NCI-H146 (cell line): ENCODE measurements at places on chromosomes 7 and 10.
A peak's percentile ranks its signal among the peaks of the same experiment; 100 is the strongest.

DNA sequence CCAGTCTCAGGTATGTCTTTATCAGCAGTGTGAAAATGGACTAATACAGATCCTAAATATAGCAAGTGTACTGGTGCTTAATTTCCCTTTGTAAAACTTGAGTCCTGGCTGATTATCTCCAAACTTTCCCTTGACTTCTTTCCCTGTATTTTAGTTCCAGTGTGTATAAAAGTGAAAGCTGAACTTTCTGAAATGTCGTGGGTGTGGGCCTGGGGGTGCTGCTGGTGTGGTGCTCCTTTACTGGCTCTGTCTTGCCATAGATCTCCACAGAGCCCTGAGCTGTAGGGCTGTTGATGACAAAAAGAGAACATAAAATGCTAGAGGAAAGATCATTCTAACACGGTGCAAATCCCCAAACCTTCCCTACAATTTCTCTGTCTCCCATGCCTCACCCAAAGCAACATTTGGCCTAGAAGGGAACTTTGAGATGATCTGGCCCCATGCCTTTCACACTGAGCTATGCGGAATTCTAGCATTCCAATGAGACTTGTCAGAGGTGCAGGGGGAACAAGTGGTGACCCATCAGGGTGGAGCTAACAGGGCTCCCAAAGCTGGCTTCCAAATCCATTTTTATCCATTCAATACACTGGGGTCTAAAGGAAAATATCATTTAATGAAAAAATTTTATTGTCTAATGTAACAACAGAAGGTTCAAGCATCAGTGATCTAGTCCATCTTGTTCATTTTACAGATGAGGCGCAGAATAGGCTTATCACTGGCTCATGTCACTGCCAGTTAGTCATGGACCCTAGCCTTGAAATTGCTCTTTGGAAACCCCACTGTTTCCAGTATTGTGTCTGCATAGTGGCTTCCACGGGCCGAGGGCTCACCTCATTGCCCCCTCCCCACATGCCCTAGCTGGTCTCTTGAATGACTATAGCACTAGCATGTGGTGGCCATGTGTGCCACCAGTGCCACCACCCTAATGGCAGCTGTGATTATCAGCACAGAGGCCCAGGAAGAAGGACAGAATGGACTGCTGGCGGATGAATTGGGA lies 1000.9 kb downstream of the LRMDA start:
- DNase-seq: peak; percentile 20

- no peak for DNase-seq
Measured at GRCh38 chr10:78934532-78934898, 134.3 kb upstream of the ZMIZ1 start.

DNA sequence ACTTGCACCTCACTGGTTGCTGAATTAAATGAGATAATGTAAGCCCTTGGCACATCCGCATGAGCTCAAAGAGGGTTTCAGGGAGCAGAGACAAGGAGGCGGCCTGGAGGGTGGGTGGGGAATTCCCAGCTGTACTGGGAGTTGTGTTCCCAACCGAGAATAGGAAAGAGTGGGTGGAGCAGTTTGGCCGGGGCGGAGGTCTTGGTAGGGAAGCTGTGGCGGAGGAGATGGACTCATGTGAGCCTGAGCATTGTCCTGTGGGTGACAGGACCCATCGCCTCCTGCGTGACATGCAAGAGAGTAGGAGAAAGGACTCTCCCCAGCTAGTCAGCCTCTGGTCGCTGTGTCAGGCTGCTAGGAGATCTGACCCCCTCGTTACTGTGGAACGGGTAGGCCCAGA lies 41.0 kb upstream of the SAMD8 start:
- DNase-seq: no peak

GRCh38 chr10:71486484-71487114 lies 89.9 kb downstream of the CDH23 start:
- DNase-seq: no peak

- no peak for DNase-seq
Measured at GRCh38 chr7:96299496-96299895, 22.4 kb downstream of the SLC25A13 start.

GRCh38 chr7:134452419-134452838 lies 6.5 kb downstream of the AKR1B1 start:
- DNase-seq: no peak

DNA sequence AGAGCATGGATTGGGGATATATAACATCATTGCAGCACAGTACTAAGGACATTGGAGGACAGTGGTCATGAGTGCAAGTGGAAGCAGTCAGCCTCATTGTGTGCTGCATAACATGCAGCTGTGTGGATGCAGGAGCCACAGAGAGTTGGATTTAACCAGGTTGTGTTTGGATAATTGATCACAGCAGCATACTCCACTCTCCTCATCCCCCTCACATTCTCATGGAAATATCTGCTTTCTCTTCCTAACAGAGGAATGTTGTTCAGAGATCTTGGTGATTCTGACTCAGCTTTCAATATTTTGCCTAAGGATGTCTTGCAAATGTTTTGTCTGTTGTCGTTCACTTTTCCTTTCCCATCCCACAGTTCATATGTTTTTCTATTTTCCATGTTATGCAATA lies 31.8 kb upstream of the LSM8 start:
- no peak for DNase-seq

- no peak for DNase-seq
Measured at GRCh38 chr10:78706256-78706655, 362.5 kb upstream of the ZMIZ1 start.

GRCh38 chr7:50397320-50397970 lies 52.7 kb downstream of the FIGNL1 start:
- no peak for DNase-seq

DNA sequence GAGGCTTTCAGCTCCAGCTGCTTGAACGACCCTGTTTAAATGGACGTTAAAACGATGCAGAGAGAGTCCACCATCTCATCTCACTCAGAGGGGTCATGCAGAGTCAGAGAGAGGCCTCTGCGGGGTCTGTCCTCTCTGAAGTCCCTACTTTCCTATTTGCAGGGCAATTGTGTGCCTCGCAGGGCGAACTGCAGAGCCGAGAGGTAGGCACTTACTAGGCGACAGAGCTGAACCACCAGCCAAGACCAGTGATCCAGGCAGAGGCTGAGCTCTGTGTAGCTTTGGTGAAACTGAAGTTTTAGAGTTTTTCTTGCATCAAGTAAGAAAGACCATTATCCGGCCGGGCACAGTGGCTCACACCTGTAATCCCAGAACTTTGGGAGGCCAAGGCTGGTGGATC lies 64.1 kb upstream of the CUX1 start:
- no peak for DNase-seq

GRCh38 chr10:97831259-97831658 lies 18.4 kb upstream of the GOLGA7B start:
- no peak for DNase-seq

DNA sequence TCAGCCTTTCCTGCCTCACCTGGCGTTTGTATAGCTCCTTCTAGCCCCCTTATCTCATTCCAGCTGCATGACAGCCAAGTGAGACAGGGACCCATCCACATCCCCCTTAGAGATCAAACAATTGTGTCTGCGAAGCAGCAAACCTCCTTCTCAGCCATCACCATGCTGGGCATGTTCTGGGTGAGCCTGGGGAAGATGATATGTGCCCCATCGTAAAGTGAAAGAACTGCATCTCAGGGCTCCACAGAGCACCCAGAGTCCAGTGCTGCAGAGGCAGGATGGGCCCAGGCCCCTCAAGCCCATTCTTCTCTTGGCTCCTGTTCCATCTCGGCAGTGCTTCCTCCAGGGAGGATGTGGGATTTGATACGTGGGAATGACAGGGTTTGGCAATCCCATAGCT lies 43.2 kb downstream of the FIGNL1 start:
- no peak for DNase-seq

DNA sequence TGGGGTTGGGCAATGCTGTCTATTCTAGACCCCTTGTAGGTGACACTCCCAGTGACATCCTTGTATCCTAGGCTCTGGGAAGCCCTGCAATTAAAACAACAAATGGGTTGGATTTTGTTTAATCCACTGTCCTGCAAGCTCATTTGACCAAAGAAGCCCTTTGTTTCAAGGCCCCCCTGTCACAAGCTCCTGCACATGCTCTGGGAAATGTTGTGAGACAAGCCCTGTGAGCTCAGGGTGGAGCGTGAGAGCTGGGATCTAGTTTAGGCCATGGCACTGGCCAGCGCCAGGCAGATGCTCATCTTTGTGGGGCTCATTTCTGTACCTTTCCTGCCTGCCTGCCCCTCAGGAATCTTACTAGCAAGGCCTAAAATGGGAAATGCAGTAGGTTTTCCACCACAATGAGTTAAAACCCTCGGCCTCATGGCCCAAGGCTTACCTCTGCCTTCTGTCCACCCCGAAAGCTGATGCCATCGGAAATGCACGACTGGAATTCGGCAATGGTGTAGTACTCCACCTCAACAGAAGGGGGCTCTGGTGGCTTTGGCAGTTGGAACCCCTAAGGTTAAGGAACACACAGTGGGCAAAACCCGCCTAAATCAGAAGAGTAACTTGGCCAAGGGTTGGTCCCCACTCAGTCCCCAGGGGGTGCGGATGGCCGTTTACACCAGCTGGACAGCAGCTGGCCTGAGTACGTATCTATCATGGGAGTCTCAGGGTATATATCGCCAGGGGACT lies 112.0 kb downstream of the NEURL1 start:
- DNase-seq: no peak

DNA sequence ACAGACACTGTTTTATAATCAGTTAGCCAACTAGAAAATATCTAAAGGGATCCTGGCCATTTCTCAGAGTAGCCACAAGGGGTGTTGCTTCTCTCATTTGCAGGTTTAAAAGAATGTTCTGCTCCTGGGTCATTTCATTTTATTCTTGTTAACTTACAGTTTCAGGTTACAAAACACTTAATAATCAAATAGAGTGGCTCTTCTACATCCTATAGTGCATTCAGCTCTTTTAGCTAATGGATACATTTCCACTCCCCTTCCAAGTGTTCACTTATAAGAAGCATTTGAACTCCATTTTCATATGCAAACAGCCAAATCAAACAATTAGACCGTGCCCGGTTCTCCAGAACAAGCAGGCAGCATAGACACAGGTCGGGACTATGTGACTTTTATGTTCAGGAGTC lies 117.5 kb downstream of the TRIL start:
- DNase-seq: no peak
